T-helper 17 cell (primary cell): ENCODE measurements at places on chromosomes 5 and 9. TPM values are rescaled to one million over a fixed set of nuclear protein-coding genes. Genes with fewer than 3 reads are reported as not detected.
A peak's percentile ranks its signal among the peaks of the same experiment; 100 is the strongest.

GRCh38 chr9:89477384-89477783, 20.5 kb downstream of the SEMA4D start:
- peaks cover 14% of the 10 kb centered on the region for H3K36me3 ChIP-seq
- DNase-seq = no peak
- peak overlapping the region; percentile 99 for H3K27ac ChIP-seq
- peak overlapping the region; percentile 86 for H3K4me3 ChIP-seq
- peaks cover 74% of the 10 kb centered on the region for H3K4me1 ChIP-seq

GRCh38 chr5:44827681-44828080, 18.9 kb downstream of the MRPS30 start:
- H3K27ac ChIP-seq = no peak overlapping the region
- no peaks in the 10 kb centered on the region for H3K27me3 ChIP-seq
- no peak for DNase-seq
- H3K4me3 ChIP-seq = no peak overlapping the region

- no peak for DNase-seq
- no peaks in the 10 kb centered on the region for H3K4me1 ChIP-seq
- H3K4me3 ChIP-seq = no peak overlapping the region
Measured at GRCh38 chr5:130316971-130317680, 412.9 kb downstream of the CHSY3 start.

IL4 gene
- not detected for total RNA-seq

GRCh38 chr5:142740474-142741242, 29.5 kb upstream of the ARHGAP26 start:
- peaks cover 52% of the 10 kb centered on the region for H3K27me3 ChIP-seq
- peaks cover 2% of the 10 kb centered on the region for H3K4me1 ChIP-seq
- peaks cover 2% of the 10 kb centered on the region for H3K36me3 ChIP-seq
- no peak overlapping the region for H3K27ac ChIP-seq
- H3K4me3 ChIP-seq = no peak overlapping the region
- no peak for DNase-seq

DNA sequence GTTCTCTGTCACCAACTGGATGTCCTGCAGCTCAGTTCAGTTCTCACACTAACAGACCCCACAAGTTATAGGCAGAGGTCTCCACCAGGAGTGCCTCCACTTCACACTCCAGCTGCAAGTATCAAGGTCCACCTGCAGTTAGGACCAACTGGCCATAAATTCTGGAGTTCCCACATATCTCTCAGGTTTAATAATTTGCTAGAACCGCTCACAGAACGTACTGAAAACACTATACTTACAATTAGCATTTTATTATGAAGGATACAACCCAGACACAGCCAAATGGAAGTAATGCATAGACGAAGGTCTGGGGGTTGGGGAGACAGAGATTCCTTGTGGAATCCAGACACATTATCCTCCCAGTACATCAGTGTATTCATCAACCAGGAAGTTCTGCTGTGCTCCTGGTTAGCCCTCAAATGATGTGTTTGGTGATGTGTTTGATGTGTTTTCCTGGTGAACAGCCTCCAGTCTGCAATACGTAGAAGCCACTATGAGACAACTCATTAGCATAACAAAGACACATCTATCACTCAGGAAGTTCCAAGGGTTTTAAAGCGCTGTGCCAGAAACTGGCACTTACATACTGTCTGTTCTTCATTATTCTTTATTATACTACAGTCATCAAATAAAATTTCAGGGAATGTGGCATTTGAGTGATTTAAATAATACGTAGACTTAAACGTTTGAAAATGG, 25.4 kb downstream of the OGN start:
- no peak overlapping the region for H3K27ac ChIP-seq
- peaks cover 6% of the 10 kb centered on the region for H3K4me1 ChIP-seq
- no peaks in the 10 kb centered on the region for H3K27me3 ChIP-seq
- H3K4me3 ChIP-seq = no peak overlapping the region
- H3K36me3 ChIP-seq = no peaks in the 10 kb centered on the region
- DNase-seq = no peak

GRCh38 chr5:165258197-165258771, 1752.9 kb downstream of the MAT2B start:
- no peak overlapping the region for H3K4me3 ChIP-seq
- H3K4me1 ChIP-seq = no peaks in the 10 kb centered on the region
- H3K36me3 ChIP-seq = no peaks in the 10 kb centered on the region
- DNase-seq = no peak
- no peaks in the 10 kb centered on the region for H3K27me3 ChIP-seq

BTNL8 gene
- total RNA-seq = not detected

- no peak for DNase-seq
- no peak overlapping the region for H3K27ac ChIP-seq
- peaks cover 40% of the 10 kb centered on the region for H3K27me3 ChIP-seq
- no peak overlapping the region for H3K4me3 ChIP-seq
Measured at GRCh38 chr9:21255538-21256212, 15.9 kb upstream of the IFNA14 start.

- H3K27ac ChIP-seq = no peak overlapping the region
- H3K4me1 ChIP-seq = no peaks in the 10 kb centered on the region
- no peak overlapping the region for H3K4me3 ChIP-seq
- no peaks in the 10 kb centered on the region for H3K27me3 ChIP-seq
- peaks cover 2% of the 10 kb centered on the region for H3K36me3 ChIP-seq
- no peak for DNase-seq
Measured at GRCh38 chr5:149099920-149100319, 37.1 kb upstream of the SH3TC2 start.

DNA sequence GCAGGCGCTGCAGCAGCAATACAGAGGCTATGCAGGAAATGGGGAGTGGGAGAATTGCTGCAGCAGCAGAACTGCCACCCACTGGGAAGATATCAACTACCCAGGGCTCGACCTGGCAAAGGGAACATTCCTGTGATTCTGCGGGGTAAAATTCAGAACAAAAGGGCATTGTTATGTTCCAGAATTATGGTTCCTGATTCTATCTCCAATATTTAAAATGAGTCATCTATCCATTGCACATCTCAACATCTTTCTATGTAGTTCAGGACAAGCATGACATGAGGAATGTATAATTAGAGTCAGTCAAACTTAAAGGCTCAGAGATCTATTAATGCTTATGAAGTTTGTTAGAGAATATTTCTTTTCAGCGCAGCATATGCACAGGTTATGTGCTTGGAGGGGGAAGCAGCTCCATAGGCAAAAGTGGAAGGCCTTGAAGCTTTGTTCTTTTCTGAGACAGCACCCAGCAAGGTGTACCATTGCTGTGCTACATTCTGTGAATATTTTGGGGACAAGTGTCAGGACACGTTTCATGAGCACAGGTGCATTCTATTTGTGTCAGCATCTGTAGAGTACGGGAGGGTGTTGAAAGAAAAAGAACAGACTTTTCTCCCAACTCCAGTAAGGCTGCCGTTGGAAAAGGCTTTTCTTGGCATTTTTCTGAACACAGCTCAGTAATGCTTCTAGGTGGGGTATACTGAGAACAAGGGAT, 395.6 kb upstream of the MPDZ start:
- H3K27ac ChIP-seq = no peak overlapping the region
- H3K36me3 ChIP-seq = no peaks in the 10 kb centered on the region
- H3K4me1 ChIP-seq = no peaks in the 10 kb centered on the region
- no peak for DNase-seq
- H3K4me3 ChIP-seq = no peak overlapping the region

DNA sequence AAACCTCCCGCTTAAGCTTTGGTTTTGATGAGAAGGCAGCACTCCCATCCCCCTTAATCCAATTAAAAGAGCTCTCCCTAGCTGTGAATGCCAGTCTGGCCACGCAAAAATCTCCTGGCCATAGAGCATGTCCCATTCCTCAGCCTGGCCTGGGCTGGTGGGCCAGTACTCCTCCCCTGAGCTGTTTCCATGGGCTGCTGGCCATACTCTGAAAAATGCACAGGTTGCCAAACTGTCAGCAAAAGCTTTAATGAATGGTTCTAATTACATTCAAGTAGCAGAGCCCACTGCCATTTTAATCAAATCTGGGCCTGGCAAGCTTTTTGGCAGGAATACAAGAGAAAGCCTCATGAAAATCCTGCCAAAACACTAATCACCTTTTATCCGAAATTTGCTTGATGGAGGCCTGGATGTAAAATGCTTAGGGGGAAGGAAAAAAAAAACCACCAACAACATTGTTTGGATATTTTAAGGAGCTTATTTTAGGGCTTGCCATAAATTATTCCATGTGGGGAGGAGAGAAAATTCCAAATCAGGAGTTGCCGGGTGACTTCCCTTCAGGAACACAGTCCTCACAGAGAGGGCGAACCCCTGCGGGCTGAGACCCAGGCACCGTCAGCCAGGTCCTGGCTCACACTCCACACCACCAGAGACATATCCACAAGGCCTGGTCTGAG, 243.3 kb downstream of the SEC61B start:
- H3K36me3 ChIP-seq = no peaks in the 10 kb centered on the region
- no peaks in the 10 kb centered on the region for H3K4me1 ChIP-seq
- no peak for DNase-seq

CCNG1 gene
- 79.1 TPM for total RNA-seq

C5orf58 gene
- total RNA-seq = not detected

DNA sequence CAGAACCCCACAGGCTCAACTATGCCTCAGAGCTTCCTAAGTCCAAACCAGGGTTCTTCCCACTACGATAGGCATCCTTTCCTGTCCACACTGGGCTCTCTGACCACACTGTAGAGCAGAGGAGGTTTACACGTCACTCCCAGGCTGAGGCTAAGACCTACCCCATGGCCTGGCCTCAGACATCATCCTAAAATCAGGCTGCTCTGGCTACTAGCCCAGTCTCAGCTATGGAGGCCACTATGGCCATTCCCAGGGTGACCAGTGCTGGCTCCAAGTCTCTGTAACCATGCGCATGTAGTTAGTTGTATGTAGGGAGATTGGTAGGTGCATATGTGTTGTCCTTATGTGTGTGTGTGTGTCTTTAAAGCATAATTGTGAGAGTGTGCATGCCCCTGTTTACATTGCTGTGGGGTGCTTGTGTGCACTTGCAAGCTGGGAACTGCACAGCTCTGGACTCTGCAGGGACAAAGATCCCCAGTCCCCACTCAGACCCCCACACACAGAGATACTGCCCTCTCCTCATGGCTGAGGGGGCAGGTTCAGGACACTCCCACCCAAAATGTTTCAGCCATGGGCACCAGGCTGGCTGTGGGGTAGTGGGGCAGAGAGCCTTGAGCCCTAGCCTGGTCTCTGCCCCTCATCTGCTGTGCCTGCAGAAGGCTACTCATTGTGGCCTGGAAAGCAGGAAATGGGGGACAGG, 12.3 kb downstream of the PDLIM4 start:
- H3K27me3 ChIP-seq = peaks cover 21% of the 10 kb centered on the region
- H3K27ac ChIP-seq = no peak overlapping the region
- no peak for DNase-seq
- peaks cover 18% of the 10 kb centered on the region for H3K4me1 ChIP-seq
- H3K36me3 ChIP-seq = no peaks in the 10 kb centered on the region

BRD8 gene
- total RNA-seq = 30.0 TPM

GRCh38 chr9:3830291-3830690, 304.5 kb upstream of the RFX3 start:
- no peak overlapping the region for H3K27ac ChIP-seq
- H3K4me3 ChIP-seq = no peak overlapping the region
- peaks cover 9% of the 10 kb centered on the region for H3K27me3 ChIP-seq
- DNase-seq = no peak
- H3K36me3 ChIP-seq = no peaks in the 10 kb centered on the region

FOXD4 gene
- not detected for total RNA-seq

DNA sequence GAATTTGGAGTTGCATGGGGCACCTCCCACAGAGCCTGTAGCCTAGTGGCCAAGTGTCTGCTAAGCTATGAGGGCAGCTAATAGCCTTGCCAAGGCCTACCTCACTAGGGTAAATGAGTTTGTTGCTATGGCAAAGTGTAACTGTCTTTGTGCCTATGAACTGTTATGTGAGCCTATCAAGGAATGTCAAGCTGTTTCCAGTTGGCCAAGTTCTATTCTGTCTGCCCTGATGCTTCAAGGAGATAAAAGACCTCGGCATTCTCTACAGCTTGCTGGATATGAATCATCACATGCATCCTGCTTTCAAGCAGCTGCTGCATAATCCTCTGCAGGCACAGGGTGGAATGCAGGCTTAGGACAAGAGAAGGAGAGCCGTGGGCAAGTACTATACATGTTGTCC, 69.8 kb upstream of the CCDC112 start:
- no peak for DNase-seq
- H3K36me3 ChIP-seq = no peaks in the 10 kb centered on the region
- no peak overlapping the region for H3K4me3 ChIP-seq
- no peak overlapping the region for H3K27ac ChIP-seq

GTF2H2 gene
- total RNA-seq = 17.0 TPM

DNA sequence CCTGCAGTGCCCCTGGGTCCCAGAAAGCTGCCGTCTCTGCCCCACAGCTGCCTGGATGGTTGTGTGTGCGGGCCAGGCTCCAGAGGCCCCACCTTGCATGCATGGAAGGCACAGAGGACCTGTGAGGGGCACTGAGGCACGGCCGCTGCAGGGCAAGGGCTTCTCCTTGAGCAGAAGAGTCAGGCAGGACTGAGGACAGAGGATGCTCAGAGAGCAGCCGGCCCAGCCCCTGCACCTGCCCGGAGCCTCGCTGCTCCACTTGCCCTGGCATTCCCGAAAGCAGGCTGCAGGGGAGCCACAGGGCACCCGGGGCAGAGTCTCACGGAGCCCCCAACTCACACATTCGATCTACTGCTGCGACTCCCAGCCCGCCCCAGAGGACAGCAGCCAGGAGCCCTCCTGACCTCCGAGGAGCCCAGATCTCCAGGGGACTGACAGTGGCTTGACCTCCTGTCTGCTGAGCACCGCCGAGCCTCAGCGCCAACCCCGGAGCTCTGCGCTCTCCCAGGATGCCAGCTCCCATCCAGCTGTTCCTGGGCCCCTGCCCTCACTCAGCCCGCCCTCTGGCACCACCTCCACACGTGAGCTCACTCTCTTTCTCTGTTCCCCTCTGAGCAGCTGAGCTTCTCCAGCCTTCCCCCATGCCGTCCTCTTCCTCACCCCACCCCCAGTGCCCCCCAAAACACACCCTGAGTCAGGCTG, 95.0 kb downstream of the KCNT1 start:
- DNase-seq = no peak
- no peaks in the 10 kb centered on the region for H3K27me3 ChIP-seq
- peaks cover 14% of the 10 kb centered on the region for H3K4me1 ChIP-seq
- H3K4me3 ChIP-seq = no peak overlapping the region
